ENCODE measurements at places on chromosomes 12 and 14.
A peak's percentile ranks its signal among the peaks of the same experiment; 100 is the strongest.

- DNase-seq = no peak
Measured at GRCh38 chr14:35993684-35993960, 167.5 kb downstream of the BRMS1L start.

DNA sequence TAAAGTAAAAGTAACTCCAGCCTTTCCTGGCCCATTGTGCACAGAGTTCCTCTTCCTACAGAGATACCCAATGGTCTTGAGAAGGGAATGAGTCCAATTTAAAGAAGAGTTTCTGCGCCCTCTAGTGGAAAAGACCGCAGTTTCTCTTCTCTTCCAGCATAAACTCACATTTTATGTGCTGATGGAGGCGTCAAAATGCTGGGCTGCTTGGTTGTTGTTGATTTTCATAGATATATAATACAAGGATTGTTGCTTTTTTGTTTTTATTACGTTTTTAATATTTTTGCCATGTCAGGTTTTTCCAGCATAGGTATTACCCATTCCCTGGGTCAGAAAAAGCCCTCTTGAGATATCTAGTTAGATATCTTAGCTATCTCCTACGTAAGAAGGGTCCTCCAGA is 356.9 kb upstream of the STXBP6 start:
- peak; percentile 38 for DNase-seq

DNA sequence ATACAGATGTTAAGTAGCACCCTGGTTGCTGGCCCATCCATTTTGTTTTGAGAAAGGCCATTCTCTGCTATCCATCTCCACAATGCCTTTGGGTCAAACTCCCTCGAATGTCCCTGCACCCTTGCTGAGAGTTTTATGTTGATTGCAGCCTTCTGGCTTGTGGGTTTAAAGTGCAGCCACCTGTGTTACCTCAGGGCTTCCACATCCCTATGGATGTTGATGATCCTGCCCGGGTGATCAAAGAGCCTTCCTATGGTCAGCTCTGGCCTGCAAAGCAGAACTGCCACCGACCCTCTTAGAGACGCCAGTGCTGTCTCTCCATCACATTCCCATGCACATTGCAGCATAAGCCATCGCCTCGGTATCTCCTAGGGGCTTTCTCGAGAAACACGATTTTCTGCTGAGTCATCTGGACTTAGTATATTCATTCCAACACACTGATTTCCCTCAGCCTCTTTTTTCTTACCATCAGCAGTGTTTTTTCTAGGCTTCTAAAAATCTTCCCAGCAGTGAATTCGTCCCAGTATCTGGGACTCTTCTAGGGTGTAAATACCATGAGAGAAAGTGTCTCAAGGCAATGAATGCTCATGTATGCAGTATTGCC is 585.7 kb upstream of the TMEM132C start:
- no peak for DNase-seq

DNA sequence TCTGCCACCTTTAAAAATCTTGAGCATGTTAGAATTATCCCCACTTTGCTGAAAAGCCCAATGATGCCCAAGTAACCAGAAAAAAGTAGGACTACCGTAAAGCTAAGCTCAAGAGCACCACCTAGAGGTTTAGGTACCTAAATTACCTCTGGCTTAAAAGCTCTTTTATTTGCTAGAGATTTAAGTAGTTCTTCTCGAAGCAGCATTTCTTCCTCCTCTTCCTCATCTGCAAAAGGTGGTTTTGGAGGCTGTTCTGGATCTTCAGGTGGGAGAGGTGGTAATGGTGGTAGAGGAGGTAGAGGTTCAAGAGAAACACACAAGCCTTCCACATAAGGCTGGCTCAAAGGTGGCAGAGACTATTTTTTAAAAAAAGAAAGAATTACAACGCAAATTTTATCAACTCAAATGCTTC is 26.9 kb downstream of the ZFC3H1 start:
- DNase-seq = peak; percentile 68

GRCh38 chr12:57514720-57515407 is 5.5 kb downstream of the DDIT3 start:
- no peak for DNase-seq

- DNase-seq = no peak
Measured at GRCh38 chr14:68767248-68767645, 25.6 kb downstream of the ZFP36L1 start.

DNA sequence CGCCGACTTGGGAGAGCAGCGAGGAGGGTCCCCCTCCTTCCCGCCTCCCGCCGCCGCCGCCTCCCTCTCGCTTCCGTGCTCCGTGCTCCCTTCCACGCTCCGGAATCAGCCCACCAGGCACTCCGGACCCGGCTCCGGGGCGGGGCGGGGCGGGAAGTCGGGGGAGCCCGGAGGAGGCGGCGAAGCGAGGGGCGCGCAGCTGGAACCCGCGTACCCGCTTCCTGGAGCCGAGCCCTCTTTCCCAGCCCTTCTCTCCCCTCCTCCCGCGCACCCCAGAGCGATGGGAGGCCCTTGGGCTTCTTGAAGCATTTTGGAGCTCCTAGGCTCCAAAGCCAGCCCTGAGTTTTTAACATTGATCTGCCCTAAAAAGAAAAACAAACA is at the start of gene SYNDIG1L:
TSS of gene SYNDIG1L (minus strand) at position 9 of the 381 bp plus-strand sequence. CDS start 16,466 bp downstream, outside the sequence.
- no peak for DNase-seq

GRCh38 chr12:115135800-115136211 is 451.8 kb upstream of the TBX3 start:
- peak; percentile 38 for DNase-seq

DNA sequence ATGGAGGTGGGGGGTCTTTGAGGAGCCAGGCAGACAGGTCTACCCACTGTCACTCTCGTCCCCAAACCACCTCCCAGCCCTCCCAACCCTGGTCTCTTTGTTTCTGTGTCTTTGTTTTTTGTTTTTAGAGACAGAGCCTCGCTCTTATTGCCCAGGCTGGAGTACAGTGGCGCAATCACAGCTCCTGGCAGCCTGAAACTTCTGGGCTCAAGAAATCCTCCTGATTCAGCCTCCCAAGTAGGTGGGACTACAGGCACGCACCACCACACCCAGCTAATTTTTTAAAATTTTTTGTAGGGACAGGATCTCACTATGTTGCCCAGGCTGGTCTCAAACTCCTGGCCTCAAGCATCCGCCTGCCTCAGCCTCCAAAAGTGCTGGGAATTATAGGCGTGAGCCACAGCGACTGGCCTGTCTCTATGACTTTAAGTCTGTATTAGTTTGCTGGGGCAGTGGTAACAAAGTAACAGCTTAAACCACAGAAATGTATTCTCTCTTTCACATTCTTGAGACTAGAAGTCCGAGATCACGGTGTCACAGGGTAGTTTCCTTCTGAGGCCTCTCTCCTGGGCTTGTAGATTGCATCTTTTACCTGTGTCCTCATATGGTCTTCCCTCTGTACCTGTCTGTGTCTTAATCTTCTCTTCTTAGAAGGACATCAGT is 26.1 kb downstream of the DTX1 start:
- DNase-seq = peak; percentile 16

DNA sequence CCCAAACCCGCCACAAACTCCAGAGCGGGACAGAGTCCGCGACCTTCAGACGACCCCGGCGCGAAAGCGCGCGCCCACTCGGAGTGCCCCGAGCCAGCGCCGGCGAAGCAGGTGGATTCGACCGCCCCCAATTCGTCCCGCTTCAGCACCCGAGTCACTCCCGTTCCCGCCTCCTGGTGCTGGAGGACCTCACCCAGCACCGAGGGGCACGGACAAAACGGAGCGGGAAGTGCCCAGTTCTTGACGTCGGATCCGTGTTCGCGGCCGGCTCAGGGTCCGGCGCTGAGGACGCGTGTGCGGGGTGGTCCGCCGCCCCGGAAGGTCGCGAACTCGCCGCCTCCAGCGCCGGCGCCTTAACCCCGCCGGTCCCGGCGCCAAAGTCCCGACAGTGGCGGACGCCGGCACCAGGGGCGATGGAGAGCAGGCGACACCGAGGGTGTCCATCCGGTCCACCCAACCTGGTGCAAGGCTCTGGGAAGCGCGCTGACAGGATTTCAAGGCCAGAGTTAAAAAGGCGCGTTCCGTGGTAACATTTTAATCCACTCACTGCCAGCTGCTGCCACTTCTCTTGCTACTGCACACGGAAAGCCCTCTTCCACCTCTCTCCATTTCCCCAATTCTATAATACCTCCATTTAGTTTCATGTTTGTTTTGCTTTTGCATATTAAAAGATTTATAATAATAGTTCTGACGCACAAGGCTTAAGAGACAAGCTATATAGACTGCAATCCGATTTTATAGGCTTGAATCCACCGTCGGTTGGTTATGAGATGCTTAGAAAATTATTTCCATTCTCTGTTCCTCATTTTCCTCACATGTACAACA is 240.0 kb upstream of the CPNE8 start:
- DNase-seq = peak; percentile 57

DNA sequence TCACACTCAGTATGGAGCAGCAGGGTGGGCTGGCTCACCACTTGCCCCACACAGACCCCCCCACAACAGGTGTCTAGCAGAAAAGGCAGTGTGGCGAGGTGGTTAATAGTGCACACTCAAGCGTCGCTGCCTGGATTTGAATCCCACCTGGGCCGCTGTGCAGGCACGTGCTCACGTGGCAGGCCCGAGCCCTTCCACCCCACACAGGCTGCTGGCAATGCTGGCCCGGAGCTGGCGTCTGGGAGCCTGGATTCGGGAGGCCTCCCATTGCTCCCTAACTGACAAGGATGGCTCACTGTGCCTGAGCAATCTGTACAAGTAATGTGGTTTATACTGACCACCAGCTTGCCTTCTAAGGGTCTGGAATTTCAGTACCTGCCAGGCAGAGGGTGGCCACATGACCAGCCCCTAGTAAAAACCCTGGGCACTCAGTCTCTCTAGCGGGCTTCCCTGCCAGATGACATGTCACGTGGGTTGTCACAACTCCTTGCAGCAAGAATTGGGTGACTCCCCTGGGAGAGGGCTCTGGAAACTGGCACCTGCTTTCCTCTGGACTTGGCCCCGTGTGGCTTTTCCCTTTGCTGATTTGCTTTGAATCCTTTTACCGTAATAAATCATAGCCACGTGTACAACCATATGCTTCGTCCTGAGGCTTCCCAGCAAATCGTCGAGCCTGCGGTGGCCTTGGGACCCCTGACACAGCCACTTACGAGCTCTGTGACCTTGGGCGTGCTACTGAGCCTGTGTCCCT is 72.8 kb downstream of the SCARB1 start:
- DNase-seq = no peak

GRCh38 chr14:85252011-85252410 is 277.9 kb upstream of the FLRT2 start:
- DNase-seq = peak; percentile 58

DNA sequence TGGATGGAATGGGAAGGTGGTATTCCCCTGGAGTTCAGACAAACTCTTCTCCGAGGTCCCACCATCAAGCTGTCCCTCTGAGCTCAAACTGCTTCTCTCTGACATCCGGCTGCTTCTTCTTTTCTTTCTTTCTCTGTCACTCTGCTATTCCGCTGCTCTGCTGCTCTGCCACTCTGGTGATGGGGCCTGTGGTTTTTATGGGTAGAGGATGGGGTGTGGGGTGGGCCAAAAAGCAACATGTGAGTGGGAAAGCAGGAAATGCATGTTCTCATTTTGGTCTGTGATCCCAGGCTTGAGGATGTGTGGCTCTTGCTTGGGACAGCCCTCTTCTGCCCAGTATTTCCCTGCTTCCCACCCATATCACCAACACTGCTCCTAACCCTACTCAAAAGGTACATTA is 30.6 kb downstream of the CLECL1 start:
- DNase-seq = no peak

- peak; percentile 73 for DNase-seq
Measured at GRCh38 chr12:3076730-3077571, at the start of gene TSPAN9. Gene TSPAN9, plus strand, starts transcription at chr12:3077379. Its CDS starts 123,815 bp downstream, at chr12:3201194.

DNA sequence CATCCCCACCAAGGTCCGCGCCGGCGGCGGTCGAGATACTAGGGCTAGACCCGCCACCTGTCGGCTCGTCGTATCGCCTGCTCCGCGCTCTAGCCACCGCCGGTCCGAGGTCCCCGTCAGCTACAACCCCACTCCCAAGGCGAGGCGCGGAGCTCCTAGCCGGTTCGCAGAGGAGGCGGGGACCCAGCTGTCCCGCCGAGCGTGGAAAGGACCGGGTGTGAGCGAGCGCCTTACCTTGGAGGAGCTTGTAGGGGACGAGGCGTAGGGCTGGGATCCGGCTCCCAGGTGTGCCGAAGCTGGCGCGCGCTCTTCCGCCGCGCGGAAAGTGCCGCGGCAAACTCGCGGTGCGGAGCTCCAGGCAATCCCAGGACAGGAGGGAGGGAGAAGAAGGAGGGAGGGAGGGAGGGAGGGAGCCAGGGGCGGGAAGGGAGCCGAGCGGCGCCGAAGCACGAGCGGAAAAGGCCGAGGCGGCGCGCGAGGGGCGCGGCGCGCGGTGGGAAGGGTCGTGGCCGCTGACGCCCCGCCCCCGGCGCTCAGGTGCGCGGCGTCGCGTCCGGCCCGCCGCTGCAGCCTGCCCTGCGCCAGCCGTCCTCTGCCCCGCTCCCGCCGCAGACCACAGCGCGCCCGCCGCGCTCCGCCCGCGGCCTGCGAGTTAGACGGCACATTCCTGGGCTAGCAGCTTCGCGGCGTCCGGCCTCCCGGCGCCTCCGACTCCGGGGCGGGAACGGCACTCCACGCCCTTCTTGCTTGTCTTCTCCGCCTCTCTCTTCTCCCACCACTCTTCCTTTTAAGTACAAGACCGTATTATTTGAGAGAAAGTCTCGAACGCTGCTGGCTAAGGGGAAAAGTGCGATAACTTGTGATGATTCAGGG is at the start of gene PAWR:
TSS of gene PAWR (minus strand) at position 327 of the 873 bp plus-strand sequence. CDS start 720 bp downstream, outside the sequence.
- peak; percentile 93 for DNase-seq

DNA sequence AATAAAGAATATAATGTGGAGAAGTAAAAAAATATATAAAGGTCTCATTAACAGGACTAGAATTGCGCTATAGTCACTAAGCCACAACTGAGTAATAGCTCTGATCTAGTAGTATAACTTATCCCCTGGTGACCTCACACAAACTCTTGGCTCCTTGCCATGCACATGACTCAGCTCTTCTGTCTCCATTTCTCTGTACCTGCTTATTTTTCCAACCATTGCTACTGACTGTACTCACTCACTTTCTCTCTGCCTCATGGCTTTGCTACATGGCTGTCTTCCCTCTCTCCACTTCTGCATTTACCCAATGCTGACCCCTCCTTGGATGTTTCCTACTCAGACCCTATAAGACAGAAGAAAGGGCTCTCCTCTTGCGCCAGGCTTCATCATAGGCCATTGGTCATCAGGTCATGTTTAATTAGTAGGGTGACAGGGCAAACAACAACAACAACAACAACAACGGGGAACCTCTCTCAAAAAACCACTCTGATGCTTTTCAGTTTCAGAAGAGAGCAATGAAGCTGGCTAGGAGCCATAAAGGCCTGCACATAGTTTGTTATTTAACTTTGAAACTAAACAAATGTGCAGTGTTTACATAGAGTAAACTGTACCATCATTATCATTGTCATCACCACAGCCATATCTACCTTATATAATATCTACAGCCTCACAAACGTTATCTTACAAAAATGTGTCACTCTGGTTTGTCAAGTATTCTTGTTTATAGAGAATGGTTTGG is 25.6 kb upstream of the KRAS start:
- peak; percentile 94 for DNase-seq

GRCh38 chr14:100906420-100906819 is 2.9 kb upstream of the RTL1 start:
- DNase-seq = no peak

- no peak for DNase-seq
Measured at GRCh38 chr12:114944736-114945135, 260.8 kb upstream of the TBX3 start.

- peak; percentile 44 for DNase-seq
Measured at GRCh38 chr14:51652168-51653078, 713 bp downstream of the FRMD6 start.

- DNase-seq = no peak
Measured at GRCh38 chr12:56110571-56110970, 5.9 kb upstream of the RPL41 start.

GRCh38 chr14:93219103-93219726 is 12.2 kb downstream of the UBR7 start:
- DNase-seq = peak; percentile 67

- DNase-seq = no peak
Measured at GRCh38 chr12:88958946-88959345, 378.7 kb upstream of the KITLG start.

- peak; percentile 63 for DNase-seq
Measured at GRCh38 chr12:89351489-89352241, 636 bp downstream of the DUSP6 start.

All from kidney tubule cell (primary cell).